ENCODE measurements at places on chromosomes 5 and 9.

DNA sequence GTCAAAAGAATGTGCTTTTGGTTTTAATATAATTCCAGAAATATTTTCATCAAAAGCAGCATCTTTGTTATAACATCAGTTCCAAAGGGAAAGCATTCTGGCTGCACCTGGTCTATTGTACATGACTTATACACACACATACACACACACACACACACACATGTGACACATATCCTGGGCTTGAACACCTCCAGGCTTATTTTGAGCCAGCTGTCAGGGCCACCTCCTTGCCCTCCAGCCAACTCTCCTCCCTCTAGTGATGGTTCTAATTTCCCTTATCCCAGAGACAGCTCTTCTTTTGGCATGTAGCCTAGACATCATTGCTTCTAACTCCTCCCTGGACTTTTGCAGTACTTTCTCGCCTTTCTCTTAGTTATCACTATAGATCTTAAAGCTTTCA is 115.0 kb downstream of the PIK3R1 start:
- DNase-seq = no peak

DNA sequence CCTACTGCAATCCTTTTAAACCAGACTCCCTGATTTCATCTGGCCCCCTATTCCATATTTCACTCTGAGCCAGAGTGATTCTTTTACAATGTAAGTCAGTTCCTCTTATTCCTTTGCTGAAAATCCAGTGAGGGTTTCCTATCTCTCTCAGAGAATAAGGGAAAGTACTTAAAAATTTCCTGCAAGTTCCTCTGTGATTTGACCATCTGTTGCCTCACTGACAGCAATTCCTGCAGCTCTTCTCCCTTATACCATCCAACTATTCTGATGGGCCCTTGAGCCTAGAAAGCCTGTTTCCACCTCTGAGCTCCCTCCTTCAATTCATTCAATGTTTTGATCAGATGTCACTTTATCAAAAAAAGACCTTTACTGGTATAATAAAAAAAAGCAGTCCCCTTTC is 317.1 kb upstream of the CCNH start:
- DNase-seq = no peak

DNA sequence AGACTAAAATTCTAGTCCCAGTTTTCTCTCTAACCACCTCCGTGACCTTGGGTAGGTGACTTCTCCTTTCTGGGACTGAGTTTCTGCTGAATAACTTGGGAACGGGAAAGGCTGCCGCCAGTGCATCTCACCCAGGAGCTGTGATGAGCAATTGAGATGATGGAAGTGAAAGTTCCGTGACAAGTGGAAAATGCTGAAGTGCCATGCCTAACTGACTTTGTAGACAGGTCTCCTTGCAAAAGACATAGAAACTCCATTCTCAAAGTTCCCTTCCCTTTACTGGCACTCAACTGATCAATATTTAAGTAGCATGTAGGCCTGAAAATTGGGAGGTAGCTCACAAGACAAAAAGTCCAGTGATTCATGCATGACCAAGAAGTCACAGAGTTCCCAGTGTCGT is 6.3 kb upstream of the ADAM19 start:
- no peak for DNase-seq

DNA sequence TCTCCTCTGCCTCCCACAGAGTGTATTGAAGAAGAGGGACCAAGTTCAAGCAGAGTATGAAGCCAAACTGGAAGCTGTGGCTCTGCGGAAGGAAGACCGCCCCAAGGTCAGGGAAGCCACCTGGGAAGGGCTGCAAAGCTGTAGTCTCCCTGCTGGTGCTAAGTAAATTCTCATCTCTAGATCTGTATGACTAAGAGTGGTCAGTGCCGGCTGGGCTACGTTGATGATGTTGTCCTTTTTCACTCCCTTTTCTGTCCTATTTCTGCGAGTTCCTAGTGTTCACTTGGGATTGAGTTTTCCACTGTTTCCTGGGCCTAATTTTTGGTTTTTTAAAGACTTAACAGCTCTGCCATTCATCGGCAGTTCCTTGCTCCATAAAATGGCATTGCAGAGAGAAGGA is 39.8 kb downstream of the SLC46A2 start:
- DNase-seq = no peak

DNA sequence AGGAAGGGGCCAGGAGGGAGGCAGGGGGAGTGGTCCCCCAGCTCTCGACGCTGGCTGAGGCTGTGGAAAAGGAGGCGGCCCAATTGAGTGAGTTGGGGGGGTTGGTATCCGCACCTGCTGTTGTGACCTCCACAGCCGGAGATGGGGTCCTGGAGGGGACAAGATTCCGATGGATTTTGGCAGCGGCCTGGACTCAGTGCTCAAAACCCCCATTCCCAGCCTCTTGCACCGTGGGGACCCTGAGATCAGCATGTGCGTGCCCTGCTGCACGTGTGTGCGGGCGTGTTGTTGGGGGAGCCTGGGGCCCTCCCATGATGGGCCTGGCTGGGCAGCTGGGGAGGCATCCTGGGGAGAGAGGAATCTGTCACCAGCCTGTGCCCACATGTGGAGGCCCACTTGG is 15.0 kb downstream of the CNTFR start:
- no peak for DNase-seq

DNA sequence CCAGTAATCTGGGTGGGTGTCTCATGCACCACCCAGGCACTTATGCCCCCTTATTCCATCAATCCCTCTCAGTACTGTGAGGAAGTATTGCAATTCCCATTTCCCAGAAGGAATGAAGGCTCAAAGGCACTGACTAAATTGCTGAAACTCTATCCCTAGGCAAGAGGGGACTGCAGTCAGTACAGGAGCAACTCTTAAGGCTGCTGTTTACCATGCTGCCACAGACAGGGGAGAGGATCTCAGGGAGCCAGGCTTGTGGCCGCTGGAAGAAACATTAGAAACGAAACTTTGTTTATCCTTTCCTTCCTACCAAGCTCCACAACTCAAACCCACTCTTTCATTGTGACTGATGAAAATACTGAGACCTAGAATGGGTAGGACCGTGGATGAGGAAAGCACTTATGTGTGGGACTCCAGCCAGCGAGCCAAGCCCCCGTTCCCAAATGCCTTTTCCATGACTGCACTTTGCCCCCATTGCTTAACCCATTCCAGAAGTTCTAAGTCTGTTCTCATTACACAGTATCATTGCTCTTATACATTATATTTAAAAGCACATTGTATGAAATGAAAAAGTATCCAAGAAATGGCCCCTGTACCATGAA is 54.3 kb downstream of the TLE1 start:
- DNase-seq = no peak

DNA sequence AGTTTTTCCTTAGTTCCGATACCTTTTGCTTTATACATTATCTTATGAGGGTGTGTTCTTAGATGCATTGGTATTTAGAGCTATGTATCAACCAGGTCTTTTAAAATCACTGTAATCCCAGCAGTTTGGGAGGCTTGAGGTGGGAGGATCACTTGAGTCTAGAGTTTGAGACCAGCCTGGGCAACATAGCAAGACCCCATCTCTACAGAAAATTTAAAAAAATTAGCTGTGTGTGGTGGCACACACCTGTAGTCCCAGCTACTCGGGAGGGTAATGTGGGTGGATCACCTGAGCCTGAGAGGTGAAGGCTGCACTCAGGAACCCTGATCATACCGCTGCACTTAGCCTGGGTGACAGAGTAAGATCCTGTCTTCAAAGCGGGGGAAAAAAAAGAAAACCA is 15.1 kb downstream of the SPIN1 start:
- no peak for DNase-seq
